ENCODE measurements at places on chromosomes 7 and 10. TPM values are rescaled to one million over a fixed set of nuclear protein-coding genes. Genes with fewer than 3 reads are reported as not detected.

DNA sequence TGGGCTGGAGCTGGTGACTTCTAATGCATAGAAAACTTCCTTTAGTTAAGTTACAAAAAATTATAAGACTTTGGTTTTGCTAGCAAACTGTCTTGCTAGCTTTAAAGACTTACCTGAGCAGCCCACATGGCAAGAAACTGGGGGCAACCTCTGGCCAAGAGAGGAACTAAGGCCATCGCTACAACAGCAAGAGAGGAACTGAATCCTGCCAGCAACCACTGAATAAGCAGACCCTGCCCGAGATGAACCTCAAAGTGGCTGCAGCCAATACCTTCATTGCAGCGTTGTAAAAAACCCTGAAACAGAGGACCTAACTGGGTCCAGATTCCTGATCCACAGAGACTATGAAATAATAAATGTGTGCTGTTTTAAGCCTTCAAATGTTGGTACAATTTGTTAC is 54.6 kb upstream of the STARD3NL start:
- DNase-seq = no peak

DNA sequence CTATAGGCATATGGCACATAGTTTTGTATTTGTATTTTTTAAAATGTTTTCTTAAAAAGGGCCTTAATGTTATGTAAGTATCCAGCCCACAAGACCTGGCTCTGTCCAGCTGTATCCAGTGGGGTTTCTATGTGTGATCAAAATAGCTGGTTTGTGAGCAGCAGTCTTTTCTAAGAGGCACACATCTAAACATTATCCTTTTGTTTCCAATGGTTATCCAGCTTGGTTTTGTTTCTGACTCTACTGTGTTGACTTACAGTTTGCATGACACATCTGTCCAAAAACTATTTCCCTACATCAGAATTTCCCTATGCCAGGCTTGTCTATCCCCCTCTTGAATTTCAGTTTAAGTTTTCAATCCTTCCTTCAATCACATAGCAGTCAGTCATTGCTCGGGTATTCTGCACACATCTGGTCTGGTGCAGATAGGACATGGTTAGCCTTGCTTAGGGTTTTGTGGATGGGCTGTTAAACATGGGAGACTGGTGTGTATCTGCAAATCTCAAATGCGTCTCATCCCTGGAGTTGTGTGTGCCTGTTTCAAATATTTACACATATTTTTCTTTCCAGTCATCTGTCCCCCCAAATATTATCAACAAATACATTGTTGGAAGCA is 104.2 kb downstream of the SAMD9 start:
- no peak for DNase-seq

NRCAM gene
- not detected for total RNA-seq

GRCh38 chr10:113125612-113126011 is 175.6 kb downstream of the TCF7L2 start:
- no peak for DNase-seq

PLCE1 gene
- total RNA-seq = not detected

DNA sequence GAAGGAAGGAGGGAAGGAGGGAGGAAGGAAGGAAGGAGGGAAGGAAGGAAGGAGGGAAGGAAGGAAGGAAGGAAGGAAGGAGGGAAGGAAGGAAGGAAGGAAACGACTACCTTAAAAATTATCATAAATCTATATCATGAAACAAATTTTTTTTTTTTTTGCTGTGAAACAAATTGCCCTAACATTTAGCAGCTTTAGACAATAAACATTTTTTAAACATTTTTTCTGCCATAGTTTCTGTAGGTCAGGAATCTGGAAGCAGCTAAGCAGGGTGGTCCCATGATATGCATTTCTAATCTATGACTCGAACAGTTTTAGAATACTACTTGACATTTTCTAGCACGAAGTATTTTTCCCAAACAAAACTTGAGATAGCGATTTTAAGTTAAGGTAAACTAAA is 42.9 kb upstream of the TSPAN13 start:
- no peak for DNase-seq

DNA sequence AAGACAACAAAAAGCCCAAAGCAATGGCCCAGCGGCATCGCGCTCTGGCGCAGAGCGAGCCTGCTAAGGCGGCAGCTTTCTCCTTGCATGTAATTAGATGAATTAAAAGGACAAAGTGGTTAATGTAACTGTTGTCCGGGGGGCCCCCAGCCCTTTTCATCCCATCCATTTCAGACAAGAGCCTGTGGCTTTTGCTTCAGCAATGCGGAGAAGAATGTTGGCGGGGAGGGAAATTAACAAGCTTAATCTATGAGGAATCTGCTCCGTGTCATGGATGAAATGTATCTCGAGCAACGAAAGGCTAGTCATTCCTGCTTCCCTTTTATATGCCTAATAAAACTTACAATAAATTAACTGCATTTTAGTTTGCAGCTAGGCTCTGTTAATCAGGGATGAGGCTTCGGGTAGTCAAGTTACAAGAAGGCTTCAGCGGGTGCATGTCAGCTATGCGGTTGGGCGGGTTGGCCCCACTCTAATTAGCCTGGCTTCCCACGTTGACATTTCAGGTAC is 203.3 kb downstream of the BUB3 start:
- DNase-seq = no peak

GRCh38 chr7:30074422-30075030 is 46.3 kb downstream of the PLEKHA8 start:
- DNase-seq = no peak

DNA sequence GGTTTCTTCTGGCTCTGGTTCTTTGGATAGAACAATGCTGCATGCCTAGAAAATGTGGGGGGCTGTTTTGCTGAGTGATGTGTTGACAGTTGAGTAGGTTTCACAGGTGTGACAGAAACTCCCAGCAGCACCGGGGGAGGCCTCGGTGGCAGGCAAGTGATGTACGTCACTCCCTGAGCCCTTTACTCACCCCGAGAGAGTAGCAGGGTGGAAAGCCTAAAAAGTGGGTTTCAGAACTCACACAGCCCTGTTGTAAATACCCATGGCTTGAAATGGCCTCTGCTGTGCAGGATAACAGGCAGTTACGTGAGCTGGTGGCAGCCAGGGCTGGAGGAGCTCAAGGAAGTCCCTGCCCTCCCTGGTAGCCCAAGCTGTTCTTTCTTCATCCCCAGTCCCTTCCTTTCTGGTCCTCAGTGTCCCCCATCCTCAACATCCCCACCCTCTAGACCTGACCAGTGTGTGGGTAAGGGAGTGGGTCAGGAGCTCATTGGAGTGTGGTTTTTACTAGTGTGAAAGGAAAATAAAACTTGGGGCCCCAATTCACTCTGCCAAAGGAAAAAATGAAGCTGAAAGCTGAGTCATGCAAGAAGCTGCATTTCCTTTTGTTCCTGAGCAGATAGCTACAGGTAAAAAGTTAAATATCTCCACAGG is 258.1 kb downstream of the STK31 start:
- DNase-seq = peak; percentile 58

- no peak for DNase-seq
Observed at GRCh38 chr7:38242814-38243213, 30.6 kb downstream of the TARP start.

EMX2 gene
- not detected for total RNA-seq

GRCh38 chr10:70112071-70112470 is 20.6 kb downstream of the AIFM2 start:
- DNase-seq = no peak

RPP38 gene
- 23.3 TPM for total RNA-seq

DCLRE1A gene
- 14.4 TPM for total RNA-seq

GRCh38 chr7:20892776-20893175 is 106.1 kb upstream of the SP8 start:
- DNase-seq = no peak

DNA sequence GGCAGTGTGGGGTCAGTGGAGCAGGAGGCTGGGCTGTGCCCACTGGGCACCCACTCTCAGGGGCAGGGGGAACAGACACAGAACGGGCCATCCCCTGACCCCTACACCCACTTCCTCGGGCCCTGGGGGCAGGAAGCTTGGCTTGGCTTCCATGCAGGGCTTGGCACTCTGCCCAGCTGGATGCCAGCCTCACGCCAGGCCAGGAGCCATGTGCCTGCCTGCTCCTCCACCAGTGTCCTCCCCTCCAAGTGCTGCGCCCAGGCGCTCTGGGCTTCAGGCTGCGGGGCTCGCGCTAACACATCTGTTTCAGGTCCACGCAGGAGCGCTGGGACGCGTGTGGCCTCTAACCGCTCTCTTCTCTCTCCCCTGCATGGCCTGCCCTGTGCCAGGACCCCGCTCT is 12.7 kb downstream of the LDB3 start:
- no peak for DNase-seq

GRCh38 chr7:132655131-132655727 is 79.0 kb upstream of the PLXNA4 start:
- peak; percentile 87 for DNase-seq

RPEL1 gene
- total RNA-seq = not detected

BICC1 gene
- total RNA-seq = not detected

MBL2 gene
- not detected for total RNA-seq

DNA sequence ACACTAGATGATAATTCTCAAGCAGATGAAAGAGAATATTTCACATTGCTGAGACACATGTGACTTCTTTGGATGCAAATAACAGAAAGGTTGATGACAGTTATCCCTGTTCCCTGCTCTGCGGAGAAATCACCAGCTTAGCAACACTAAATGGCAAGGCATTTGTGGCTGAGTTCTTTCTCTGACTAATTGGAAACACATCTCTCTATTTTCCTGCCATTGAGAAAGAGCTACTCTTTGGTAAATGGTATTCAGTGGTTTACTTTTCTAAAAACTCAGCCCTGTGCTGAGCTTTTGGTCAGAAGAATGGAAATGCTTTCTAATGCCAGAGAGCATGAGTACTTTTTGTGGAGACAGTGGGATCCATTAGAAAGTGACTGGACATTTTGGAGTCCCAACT is 771.4 kb downstream of the LRMDA start:
- DNase-seq = no peak

DNA sequence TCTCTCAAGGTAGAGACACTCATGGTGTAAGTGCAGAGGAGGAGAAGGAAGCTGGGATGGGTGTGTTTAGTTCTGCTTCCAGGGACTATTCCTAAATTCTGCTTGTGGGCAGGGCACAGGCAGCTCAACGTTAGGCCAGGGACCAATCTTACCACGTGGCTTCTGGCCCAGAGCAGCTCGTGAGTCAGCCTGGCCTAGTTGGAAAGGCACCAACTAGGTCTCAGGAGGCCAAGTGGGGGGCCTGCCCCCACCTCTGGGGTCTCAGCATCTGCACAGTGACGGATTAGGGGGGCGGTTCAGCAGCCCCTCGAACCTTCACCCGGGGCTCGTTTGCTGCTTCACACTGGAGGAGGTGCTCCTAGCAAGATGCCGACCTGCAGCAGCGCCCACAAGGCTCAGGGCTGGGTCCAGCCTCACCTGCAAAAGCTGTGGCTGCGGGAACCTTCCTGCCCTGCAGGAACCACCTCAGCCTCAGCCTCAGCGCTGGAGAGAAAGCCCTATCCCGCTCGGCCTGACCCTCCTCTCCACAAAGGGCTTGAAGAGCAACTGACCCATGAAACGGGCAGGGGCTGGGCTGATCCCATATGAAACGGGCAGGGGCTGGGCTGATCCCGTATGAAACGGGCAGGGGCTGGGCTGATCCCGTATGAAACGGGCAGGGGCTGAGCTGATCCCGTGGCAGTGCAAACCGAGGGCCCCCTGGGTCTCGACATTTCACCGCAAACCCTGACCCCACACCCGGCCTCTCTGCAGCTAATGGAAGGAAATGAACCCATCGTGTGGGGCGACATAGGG is 447.4 kb downstream of the DNAJB6 start:
- DNase-seq = no peak

- no peak for DNase-seq
Observed at GRCh38 chr7:102454468-102454867, 10.2 kb downstream of the ALKBH4 start.

ODAD2 gene
- not detected for total RNA-seq

AKR1C8 gene
- total RNA-seq = not detected

- no peak for DNase-seq
Observed at GRCh38 chr10:101901340-101901739, 57.7 kb upstream of the KCNIP2 start.

- DNase-seq = no peak
Observed at GRCh38 chr7:131244259-131244852, 83.3 kb upstream of the MKLN1 start.

- no peak for DNase-seq
Observed at GRCh38 chr10:4671451-4672145, 154.4 kb upstream of the AKR1E2 start.

DNA sequence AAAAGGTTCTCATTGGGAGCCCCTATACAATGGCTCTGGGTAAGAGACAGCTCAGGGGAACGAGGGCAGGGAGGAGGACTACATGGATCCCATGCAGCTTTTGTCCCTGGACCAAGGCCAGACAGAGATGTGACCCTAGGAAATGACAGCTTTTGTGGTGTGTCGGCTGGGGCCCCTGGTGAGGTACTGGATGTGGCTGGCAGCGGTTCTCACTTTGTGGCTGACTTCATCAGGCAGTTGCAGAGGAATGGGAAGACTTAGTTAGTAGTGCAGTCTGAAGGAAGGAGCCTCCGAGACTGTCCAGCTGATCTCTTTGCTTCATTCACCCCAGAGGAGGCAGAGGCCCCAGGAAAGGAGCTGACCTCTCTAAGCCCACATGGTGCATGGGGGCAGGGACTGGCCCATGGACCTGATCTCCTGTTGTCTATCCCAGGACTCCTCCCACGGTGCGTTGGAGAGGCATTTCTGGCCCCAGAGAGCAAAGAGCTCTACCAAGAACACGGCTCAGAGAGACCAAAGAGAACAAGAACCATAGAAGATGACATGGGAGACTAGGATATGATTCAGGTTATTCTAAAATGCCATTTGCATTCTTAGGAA is 202.9 kb downstream of the RPS24 start:
- no peak for DNase-seq

DNA sequence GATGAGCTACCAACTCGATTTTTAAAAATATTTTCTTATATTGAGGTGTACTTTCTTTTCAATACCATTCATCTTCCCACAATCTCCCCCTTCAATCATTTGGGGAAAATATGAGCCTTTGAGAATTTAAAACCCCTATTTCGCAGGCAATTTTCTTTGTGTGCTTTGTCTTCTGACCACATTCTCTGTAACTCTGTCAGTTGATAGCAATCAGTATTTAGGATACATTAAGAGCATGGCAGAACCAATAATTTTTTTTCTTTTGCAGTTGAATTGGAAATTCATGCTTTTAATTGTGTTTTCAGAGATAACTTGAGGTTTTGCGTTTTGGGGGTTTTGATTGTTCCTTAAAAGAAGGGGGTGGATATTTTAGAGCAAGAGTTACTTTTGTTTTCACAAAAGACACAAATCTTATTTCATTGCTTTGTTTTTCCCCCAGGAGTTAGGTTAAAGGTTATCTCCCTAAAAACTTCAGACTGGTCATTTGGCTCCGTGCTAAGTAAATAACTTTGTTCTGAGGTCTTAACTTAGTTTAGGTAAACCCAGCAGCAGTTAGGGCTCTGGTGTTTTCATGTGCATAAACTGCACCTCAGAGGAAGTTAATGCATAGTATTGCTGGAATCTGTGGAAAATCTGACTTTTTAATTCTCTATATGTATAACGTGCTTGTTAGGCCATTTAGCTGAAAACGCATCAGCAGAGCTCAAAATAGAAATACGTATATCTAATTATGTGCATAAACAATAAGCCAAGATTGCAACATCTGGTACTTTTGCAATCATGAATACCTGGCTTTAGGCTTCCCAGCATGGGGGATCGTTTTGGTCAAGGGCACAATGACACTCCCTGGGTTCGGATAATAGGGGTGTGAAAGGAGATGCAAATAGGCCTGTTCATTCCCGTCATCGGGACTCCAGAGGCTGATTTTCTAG is 676.4 kb upstream of the ANKRD30A start:
- no peak for DNase-seq

- no peak for DNase-seq
Observed at GRCh38 chr10:125451319-125451718, 231.6 kb downstream of the TEX36 start.

PNLIPRP3 gene
- total RNA-seq = not detected

- DNase-seq = peak; percentile 80
Observed at GRCh38 chr7:116138202-116138801, 72.0 kb upstream of the TES start.

- peak; percentile 59 for DNase-seq
Observed at GRCh38 chr10:19788075-19788686, 28.1 kb upstream of the PLXDC2 start.

PLEKHS1 gene
- not detected for total RNA-seq
